ENCODE measurements at places on chromosomes 3 and 15.

GRCh38 chr3:170707899-170708298 is 122.0 kb upstream of the SLC7A14 start:
- no peak for DNase-seq

DNA sequence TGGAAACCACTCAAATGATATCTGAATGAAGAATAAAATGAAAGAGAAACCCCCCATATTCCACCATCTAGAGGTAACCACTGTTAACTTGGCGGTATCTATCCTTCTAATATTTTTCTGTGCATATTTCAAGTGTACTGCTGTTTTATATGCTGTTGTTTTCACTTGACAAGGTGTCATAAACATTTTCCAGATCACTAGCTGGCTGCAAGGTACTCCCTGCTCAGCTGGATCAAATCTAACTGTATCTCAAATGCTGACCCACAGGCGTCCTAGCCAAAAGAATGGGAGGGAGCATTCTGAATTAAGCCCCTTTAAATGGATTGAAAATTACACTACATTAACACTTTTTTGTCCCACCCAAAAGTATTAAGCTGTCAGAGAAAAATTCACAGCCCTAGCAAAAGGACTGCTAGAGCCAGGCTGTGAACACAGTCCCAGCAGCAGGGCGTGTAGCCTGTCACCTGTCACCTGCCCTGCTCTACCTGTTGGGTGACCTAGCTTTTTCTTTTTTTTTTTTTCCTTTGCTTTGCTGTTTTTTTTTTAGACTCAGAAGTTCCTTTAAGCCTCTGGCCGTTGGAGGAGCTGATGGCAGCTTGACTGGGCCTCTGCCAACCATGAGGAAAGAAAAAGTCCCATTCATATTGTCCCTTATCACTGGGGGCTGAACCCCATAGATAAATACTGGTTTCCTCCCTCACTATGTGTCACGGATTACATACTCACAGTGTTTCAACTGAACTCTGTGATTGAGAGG is 93.7 kb upstream of the TSC22D2 start:
- no peak for DNase-seq

DNA sequence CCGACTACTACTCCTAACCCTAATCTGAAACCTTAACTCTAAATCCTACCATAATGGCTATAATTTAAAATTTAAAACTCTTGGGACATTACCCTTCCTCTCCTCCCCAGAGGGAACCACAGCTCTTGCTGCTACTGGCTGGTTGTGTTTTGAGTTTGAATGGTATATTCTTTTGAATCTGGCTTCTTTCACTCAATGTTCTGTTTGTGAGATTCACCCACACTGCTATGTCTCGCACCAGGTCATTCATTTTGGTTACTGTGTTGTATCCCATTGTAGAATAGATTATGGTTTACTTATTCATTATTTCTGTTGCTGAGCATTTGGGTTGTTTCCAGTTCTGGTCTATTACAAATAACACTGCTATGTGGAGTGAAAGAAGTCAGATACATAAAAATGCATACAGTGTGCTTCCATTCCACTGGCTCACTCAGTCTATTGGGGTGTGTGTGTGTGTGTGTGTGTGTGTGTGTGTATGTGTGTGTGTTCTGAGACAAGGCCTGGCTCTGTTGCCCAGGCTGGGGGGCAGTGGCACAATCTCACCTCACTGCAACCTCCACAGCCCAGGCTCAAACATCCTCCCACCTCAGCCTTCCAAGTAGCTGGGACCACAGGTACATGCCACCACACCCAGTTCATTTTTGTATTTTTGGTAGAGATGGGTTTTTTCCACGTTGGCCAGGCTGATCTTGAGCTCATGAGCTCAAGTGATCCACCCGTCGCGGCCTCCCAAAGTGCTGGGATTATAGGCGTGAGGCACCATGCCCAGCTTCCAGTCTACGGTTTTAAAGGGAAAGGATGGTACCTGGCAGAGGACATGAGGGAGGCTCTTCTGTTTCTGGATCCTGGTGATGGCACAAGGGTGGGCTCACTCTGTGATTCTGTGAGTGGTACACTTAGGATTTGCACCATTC is 19.2 kb upstream of the SYNM start:
- peak; percentile 28 for DNase-seq

GRCh38 chr3:104731074-104731473 is 635.6 kb upstream of the ALCAM start:
- DNase-seq, result no peak

GRCh38 chr3:182143903-182144302 is 432.2 kb downstream of the SOX2 start:
- no peak for DNase-seq

DNA sequence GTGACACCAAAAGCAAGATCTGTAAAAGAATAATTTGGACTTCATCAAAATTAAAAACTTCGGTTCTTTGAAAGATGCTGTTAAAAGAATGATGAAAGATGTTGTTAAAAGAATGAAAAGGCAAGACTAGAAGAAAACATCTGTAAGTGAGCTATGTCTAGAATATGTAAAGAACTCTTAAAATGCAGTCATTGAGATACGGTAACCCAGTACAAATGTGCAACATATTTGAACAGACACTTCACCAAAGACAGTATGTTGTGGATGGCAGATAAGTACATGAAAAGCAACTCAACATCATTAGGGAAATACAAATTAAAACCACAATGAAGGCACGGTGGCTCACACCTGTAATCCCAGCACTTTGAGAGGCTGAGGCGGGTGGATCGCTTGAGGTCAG is 139.5 kb downstream of the LRIG1 start:
- DNase-seq, result no peak
